ENCODE measurements at places on chromosomes 6 and 20. TPM values are rescaled to one million over a fixed set of nuclear protein-coding genes. Genes with fewer than 3 reads are reported as not detected.

Gene TJAP1
- total RNA-seq = 17.9 TPM

- DNase-seq = peak; percentile 44
These were observed 122.2 kb downstream of the KIF13A start for GRCh38 chr6:17865243-17865642.

- DNase-seq = peak; percentile 73
These were observed 601.2 kb upstream of the ARID1B start for GRCh38 chr6:156175971-156176421.

DNA sequence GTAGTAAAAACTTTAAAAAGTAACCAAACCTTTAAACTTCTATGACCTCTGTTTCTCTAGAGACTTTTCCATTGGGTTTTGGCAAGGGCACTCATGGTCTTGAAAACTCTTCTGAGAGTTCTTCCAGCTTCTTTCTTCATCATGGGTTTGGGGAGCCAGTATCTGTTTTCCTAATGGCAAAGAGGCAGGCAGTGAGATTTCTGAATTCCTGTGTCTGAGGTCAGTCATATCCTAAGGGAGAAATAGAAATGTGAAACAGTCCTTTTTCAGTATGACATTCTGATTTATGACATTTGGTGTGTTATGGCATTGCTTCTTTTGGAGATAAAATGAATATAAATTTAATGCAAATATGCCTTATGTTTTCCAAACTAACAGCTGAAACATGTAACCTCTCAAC, 518.5 kb upstream of the MARCKS start:
- DNase-seq = no peak

Gene COL9A3
- 1.9 TPM for total RNA-seq

- no peak for DNase-seq
These were observed 46.0 kb downstream of the EYA2 start for GRCh38 chr20:46940616-46941015.

Gene CCN6
- not detected for total RNA-seq

DNA sequence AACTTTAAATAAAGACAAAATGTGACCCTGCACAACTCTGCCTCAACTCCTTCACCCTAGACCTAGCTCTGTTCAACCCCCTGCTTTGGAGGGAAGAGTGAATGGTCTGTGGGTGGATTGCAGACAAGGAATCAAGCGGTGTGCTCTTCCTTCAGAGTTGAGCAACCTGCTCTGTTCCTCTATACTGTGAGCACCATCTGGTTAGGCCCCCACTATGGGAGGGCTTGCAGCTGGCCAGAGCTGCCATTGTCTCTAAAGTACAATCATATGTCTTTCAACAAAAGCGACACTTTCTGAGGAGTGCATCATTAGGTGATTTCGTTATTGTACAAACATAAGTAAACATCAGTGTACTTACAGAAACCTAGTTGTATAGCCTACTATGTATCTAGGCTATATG, 406.1 kb upstream of the MARCKS start:
- no peak for DNase-seq

GRCh38 chr6:160795721-160796120, 93.7 kb downstream of the PLG start:
- no peak for DNase-seq

Measured in dermis blood vessel endothelial cell (primary cell).